ENCODE measurements at places on chromosomes 1 and 21. TPM values are rescaled to one million over a fixed set of nuclear protein-coding genes. Genes with fewer than 3 reads are reported as not detected.

DNA sequence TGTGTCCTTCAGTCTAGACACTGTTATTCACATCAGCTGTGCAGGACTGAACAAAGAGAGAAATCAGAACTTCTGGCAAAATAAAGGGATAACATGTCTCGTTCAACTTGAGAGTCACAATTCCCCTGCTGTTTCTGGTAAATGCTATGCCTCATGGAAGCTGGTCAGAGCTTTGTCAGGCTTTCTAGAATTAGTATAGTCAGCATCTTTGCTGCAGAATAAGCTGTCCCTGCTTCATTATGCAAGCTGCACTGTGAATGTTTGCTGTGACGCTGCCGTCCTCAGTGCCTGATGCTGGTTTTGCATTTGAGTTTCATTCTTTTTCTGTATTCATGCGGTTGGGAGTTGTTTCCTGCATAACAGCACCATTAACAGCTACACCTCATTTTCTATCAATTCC, 96.4 kb upstream of the KCNJ6 start:
- no peaks in the 10 kb centered on the region for H3K27me3 ChIP-seq
- no peak overlapping the region for H3K4me3 ChIP-seq
- H3K36me3 ChIP-seq = no peaks in the 10 kb centered on the region
- no peak overlapping the region for H3K27ac ChIP-seq
- no peaks in the 10 kb centered on the region for H3K4me1 ChIP-seq

DNA sequence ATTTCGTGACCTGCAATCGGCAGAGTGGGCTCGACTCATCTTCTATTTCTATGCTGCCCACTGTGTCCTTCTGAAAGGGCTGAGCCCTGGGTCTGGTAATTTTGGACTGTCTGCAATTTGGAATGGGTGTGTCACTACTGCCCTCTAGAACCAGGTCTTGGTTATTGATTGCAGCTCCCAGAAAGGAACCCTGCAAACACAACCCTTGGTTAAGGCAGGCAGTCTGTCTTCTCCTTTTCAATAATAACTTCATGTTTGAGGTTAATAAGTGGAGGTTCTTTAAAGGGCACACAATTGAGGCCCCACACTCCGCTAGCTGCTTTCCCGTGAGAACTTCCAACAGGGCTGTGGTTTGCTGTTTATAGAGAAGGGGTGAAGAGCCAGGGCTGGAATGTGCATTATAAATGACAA, 79.9 kb upstream of the LYST start:
- H3K36me3 ChIP-seq = no peaks in the 10 kb centered on the region
- H3K4me1 ChIP-seq = no peaks in the 10 kb centered on the region
- DNase-seq = no peak
- H3K4me3 ChIP-seq = no peak overlapping the region

- peaks cover 96% of the 10 kb centered on the region for H3K27me3 ChIP-seq
- H3K27ac ChIP-seq = no peak within 1 kb of the TSS
- peak within 1 kb of the TSS; percentile 37 for H3K4me3 ChIP-seq
- no peaks in the 10 kb centered on the region for H3K36me3 ChIP-seq
- DNase-seq = no peak
These were observed at the start of gene NTRK1 for GRCh38 chr1:156860628-156861423. Gene NTRK1, plus strand, starts transcription at chr1:156860865. Its CDS starts 70 bp downstream, at chr1:156860935.

DNA sequence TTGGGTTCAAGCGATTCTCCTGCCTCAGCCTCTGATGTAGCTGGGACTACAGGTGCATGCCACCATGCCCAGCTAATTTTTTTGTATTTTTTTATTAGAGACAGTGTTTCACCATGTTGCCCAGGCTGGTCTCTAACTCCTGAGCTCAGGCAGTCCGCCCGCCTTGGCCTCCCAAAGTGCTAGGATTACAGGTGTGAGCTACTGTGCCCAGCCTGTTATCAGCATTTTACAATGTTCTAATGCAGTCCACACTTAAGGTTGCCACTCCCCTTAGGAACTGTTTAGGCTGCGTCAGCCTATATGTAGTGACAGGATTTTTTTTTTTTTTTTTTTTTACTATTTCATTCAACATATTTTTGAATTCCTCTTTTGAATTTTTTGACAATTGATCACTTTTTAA, 30.2 kb downstream of the AGPAT3 start:
- peaks cover 18% of the 10 kb centered on the region for H3K4me1 ChIP-seq
- no peaks in the 10 kb centered on the region for H3K36me3 ChIP-seq
- H3K27ac ChIP-seq = no peak overlapping the region
- DNase-seq = no peak
- H3K27me3 ChIP-seq = no peaks in the 10 kb centered on the region

GRCh38 chr1:194118086-194118485, 931.7 kb upstream of the B3GALT2 start:
- no peaks in the 10 kb centered on the region for H3K4me1 ChIP-seq
- H3K36me3 ChIP-seq = no peaks in the 10 kb centered on the region
- H3K4me3 ChIP-seq = no peak overlapping the region
- no peak for DNase-seq
- H3K27me3 ChIP-seq = no peaks in the 10 kb centered on the region

- H3K36me3 ChIP-seq = no peaks in the 10 kb centered on the region
- no peak for DNase-seq
These were observed 9.1 kb downstream of the INKA2 start for GRCh38 chr1:111729946-111730681.

DNA sequence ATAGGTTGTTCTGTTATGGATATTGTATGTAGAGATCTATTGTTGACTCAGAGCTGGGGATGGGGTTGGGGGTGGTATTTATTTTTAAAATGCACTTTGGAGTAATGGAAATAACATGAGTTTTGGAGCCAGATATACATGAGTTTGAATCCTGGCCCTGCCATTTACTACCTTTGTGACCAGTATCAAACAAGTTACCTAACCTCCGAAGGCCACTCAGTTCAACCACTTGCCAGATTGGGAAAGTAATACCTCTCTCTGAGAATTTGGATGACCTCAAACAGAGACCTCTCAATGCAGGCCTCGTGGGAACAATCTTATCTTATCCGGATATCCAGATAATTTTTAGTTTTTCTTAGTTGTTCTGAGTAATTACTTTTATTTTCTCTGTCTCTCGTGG, 181.0 kb downstream of the FGGY start:
- H3K4me1 ChIP-seq = no peaks in the 10 kb centered on the region
- no peaks in the 10 kb centered on the region for H3K27me3 ChIP-seq
- DNase-seq = no peak
- H3K36me3 ChIP-seq = peaks cover 13% of the 10 kb centered on the region
- no peak overlapping the region for H3K27ac ChIP-seq

The FAM151A gene
- not detected for total RNA-seq

The BMP8B gene
- 33.9 TPM for total RNA-seq

The NPHS2 gene
- total RNA-seq = not detected
